ENCODE measurements at places on chromosomes 12 and 14.

DNA sequence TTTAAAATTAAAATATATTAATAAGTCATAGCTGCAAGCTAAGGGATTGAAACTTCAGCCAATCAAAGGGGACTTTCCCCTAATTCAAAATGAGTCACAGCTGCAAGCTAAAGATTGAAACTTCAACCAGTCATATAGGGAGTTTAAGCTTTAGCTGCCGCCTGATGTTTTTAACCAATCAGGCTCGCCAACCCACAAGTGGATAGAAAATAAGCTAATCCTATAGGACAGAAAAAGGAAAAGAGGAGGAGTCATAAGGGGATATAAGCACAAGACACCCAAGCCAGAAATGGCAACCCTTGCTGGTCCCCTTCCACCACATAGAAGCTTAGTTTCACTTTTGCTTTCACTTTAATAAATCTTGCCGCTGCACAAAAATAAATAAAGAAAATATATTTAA lies 1154.6 kb downstream of the GALC start:
- DNase-seq = no peak

DNA sequence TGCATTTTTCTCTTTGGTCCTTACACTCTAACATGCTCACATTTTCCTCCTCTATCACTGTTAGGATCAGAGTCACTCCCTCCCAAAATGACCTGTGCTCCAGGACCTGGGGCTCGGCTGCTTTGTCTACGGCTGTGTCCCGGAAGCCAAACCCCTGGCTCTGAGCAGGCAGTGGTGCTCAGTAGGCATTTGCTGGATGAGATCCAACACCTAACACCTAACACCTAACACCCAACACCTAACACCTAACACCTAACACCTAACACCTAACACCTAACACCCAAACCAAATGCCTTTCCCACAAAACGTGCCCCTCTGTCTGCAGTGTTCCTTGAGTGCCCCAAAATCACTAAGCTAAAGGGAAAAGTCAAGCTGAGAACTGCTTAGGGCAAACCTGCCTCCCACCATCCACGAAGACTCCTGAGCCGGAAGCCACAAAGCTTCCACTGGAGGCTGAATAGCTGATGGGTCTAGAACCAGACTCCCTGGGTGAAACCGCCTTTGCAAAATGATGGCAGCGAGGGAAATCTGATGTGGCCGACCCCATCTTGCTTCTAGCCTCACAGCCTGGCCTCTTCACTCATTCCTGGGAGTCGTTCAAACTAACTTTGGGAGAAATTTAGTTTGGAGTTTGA lies 29.2 kb downstream of the HSP90AA1 start:
- no peak for DNase-seq

DNA sequence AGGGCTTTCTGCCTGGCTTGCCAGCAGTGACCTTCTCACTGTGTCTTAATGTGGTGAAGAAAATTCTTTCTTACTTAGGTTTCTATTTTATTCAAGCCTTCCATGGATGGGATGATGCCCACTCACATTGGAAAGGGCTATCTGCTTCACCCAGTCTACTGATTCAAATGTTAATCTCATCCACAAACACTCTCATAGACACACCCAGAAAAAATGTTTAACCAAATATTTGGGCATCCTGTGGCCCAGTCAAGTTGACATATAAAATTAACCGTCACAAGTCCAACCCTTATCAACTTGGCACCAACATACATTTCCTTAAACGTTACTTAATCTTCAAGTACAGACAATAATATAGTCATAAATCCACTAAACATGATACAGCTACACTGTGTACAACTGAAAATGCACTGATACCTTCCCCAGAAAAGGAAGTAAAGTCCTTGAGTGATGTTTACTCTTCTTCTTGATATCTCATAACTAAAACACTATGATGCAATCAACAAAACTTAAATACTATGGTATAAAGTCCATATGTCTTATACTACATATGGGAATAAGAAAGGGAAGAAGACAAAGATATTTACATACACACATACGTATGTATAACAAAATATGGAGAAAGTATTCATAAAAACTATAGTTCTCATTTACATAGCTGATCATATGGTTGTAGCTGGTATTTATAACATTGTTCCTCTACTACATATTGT lies 394.7 kb upstream of the NOVA1 start:
- DNase-seq = no peak

DNA sequence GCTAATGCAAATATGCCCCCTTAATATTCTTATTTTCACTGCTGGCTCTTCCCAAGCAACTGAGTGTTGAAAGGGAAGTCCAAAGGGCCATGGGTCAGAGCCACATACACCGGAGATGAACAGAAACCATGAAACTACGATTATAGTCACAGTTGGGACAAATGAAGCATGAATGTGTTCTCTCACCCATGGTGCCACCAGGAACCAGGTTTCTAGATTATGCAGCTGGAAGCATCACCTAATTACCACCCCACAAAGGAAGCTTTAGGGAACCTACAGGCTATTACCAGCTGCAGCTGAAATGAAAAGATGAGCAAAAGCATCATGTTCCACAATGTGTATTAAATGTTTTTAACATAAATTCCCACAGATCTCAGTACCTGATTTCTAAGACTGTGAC lies 15.4 kb downstream of the TMTC1 start:
- no peak for DNase-seq

GRCh38 chr12:20657496-20657895 lies 37.6 kb upstream of the SLCO1C1 start:
- DNase-seq = no peak

DNA sequence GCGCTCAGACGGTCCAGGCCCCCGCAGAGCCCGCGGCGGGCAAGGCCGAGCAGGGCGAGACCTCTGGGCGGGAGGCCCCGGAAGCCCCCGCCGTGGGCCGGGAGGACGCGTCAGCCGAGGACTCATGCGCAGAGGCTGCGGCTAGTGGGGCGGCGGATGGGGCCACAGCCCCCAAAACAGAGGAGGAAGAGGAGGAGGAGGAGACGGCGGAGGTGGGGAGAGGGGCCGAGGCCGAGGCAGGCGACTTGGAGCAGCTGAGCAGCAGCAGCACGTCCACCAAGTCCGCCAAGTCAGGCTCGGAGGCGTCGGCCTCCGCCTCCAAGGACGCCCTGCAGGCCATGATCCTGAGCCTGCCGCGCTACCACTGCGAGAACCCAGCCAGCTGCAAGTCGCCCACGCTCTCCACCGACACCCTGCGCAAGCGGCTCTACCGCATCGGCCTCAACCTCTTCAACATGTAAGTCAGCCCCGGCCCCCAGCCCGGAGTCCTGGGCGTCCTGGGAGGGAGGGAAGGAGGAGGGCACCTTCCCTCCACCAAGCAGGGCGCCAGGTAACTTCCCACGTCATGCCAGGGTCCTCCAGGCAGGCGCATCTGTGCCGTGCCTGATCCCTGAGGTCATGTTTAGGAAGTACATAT lies 72.4 kb downstream of the IQSEC3 start:
- peak; percentile 25 for DNase-seq

DNA sequence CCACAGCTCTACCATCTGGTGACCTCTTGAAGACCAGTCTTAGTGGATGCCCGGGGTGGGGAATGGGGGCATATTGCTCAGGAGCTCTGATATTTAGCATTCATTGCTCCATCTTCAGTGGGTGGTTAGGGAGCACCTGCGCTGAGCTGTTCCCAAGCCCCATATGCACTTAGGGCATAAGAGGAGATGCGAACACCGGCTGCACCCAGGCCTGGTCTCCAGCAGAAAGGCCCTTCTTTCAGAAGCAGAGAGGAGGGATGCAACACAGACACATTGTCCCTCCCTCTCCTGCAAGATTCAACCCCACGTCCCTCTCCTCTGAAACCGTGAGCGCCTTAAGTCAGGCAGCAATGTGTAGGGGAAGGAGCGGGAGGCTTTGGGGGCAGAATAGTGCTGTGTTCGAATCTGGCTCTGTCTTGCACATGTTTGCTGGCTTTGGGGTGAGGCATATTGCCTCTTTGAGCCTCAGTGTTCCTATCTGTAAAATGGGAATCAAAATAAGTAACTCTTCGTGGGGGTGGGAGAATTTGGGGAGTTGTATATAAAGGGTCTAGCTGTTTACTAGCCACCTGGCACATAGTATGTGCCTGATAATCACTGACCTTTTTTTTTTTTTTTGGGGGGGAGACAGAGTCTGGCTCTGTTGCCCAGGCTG lies 87.7 kb downstream of the FOXN4 start:
- DNase-seq = no peak

- DNase-seq = peak; percentile 35
Measured at GRCh38 chr14:86654558-86655184, 1124.7 kb downstream of the FLRT2 start.

Data from activated T-cell treated with anti-CD3 and anti-CD28 coated beads, Interleukin-2, amount 50 U/mL, for 72 hours (primary cell).